Head of caudate nucleus (tissue), 42 donors: ENCODE measurements at places on chromosomes 2 and 18.

DNA sequence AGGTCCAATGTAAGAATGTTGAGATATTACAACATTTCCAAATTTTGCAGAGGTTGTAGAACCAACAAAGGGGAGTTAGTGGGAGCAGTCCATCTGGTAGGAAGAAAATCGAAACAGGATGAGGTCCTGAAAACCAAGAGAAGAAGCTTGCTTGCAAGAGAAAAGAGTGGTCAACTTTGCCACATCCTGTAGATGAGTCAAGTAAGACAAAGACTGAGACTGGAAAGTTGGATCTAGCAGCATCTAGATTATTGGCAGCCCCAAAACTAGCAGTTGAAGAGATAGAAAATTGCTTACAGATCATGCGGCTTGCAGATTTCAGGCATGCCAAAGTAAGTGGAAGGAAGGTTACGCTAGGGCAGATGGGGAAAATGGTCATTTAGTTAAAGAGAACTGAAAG is 378.9 kb downstream of the GRB14 start:
- no peak for DNase-seq

- DNase-seq, result no peak
Observed at GRCh38 chr2:216379977-216380376, 7.7 kb upstream of the MARCHF4 start.

DNA sequence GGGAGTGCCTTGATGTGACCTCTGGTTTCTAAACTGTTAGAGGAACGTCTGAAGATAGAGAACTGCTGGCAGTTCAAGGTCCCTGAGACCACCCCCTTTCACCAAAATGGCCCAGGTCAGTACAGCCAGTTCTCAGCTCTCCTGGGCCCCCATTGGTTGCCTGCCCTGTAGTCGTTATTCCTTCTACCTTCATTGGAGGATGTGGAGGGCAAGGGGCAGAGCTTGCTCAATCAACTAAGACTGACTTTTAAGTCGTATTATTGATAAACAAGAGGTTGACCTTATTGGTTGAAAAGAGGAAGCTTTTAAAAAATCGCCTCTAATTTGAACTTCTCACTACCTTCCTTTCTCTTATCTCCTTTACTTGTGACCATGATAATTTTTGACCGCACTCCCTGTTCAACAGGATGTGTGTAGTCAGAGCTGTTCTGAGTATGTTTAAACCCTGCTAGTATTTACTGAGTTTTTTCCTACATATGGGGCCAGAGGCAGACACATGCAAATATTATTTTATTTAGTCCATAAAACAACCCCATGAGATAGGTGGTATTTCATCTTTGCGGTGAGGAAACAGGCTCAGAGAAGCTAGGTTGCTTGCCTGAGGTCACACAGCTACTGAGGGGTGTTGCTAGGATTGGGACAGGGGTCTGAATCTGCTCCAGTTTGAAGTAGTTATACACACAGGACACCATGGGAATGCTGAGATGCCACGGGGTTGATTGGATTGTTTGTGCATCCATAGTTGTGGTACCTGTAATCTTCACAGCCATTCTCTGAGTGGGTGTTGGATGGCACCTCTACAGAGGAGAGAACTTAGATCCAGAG is 65.9 kb downstream of the TMEM247 start:
- no peak for DNase-seq

GRCh38 chr18:63905361-63905760 is 2.4 kb upstream of the SERPINB10 start:
- no peak for DNase-seq

GRCh38 chr2:174778085-174778981 is 14.1 kb upstream of the CHRNA1 start:
- no peak for DNase-seq

GRCh38 chr2:157179324-157180105 is 78.0 kb upstream of the GALNT5 start:
- DNase-seq, result no peak

GRCh38 chr2:145116056-145116455 is 596.1 kb upstream of the ZEB2 start:
- no peak for DNase-seq

DNA sequence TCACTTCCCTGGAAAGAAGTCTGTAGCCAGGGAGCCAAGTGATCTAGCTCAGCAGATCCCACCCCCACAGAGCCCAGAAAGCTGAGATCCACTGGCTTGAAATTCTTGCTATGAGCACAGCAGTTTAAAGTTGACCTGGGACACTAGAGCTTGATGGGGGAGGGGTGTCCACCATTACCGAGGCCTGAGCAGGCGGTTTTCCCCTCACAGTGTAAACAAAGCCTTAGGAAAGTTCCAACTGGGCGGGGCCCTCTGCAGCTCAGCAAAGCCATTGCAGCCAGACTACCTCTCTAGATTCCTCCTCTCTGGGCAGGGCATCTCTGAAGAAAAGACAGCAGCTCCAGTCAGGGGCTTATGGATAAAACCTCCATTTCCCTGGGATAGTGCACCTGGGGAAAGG is 887.2 kb upstream of the LRATD1 start:
- no peak for DNase-seq

GRCh38 chr2:2291500-2292260 is 39.4 kb downstream of the MYT1L start:
- DNase-seq, result peak; percentile 30

DNA sequence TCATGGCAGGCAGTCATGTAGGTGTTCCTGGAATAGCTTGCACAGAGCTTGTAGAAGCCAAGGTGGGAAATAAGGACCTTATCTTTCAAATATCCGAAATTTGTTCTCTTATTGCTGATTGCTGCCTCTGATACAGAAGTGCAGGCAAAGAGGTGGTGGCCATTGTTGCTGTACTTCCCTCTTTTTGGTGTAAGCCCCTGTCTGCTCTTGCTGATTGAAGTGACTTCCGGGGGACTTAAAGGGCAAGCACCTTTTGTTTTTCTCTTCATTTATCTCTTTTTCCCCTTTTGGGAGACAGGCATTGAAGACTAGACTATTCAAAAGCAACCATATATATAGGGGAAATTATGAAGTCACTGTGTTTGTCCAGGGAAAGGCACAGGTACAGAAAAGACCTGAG is 131.6 kb upstream of the OTX1 start:
- DNase-seq, result no peak

DNA sequence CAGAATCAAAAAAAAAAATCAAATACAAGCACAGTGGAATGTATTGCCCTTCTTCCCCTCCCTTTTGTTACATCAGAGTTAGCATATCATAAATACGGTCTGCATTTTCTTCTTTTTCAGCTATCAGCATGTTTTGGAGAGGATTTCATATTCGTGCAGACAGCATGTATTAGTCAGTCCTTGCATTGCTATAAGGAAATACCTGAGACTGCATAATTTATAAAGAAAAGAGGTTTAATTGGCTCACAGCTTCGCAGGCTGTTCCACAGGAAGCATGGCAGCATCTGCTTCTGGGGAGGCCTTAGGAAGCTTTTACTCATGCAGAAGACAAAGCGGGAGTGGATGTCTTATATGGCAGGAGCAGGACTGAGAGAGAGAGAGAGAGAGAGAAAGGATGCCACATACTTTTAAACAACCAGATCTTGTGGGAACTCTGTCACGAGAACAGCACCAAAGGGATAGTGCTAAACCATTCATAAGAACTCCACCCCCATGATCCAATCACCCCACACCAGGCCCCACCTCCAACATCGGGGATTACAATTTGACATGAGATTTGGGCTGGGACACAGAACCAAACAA is 8.9 kb downstream of the IL1B start:
- no peak for DNase-seq
